AML-193 (cell line): ENCODE measurements at places on chromosomes 7 and 10.

- no peak for DNase-seq
Measured at GRCh38 chr7:50431722-50432305, 18.3 kb downstream of the FIGNL1 start.

- DNase-seq, result no peak
Measured at GRCh38 chr10:102988404-102989314, 70.6 kb downstream of the CNNM2 start.

DNA sequence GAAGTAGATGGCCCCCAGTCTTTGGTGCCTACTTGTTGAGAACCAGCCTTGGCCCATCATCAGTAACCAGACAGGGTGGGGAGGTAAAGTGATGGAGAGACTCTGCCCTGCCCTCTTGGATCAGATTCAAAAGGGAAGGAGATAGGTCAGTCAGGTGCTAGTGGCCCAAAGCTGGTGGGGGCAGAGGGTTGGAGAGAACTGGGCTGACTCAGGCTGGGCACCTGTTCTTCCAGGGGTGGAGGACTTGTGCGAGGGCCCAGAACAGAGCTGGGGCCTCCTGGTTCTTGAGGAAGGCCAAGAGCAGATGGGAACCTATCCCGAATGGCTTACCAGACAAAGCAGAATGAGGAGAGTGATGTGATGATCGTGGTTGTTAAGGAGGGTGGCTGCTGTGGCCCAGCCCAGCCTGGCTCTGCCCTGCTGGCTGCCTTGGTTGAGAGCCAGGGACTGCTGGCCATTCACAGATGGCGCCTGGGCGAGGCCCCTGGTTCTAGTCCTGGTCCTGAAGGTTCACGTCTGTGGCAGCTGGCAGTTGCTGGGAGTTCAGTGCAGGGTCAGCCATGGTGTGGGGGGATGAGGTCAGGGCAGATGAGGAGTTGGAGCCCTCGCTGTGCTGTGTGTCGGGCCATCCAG is 36.6 kb downstream of the PALD1 start:
- DNase-seq, result no peak

DNA sequence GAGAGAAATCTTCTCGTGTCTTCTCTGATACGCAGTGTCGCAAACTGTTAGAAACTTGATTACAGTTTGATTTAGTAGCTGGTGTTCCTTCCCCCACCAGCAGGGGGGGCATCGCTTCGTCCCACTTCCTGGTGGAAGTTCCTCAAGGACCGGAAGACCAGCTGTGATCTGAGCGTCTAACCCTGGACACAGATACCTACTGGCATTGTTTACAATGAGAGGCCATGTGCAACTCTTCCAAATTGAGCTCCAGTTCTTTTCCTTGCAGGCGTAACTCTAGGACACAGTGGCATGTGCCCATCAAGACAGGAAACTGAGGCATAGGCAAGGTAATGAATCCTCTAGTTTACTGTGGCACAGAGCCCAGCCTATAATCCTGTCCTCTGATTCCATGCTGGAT is 219.0 kb downstream of the CCDC3 start:
- no peak for DNase-seq

GRCh38 chr10:36042135-36042534 is 400.0 kb upstream of the FZD8 start:
- no peak for DNase-seq

DNA sequence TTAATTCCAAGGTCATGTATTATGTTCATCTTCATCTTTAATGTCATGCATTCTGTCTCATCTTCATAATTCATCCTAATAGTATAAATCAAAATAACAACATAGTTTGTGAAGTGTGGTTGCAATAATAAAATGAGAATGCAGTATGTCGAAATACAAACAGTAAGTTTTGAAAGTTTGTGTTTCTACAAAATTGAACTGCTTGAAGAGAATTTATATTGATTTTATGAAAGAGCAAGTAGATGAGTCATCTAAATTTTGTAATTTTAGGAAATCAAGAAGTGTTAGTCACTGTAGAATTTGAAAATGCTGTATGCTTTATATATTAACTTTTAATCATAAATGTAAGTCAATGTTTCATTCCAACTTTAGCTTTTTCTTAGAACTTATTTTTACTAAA is 190.5 kb upstream of the PPP1R3A start:
- DNase-seq, result peak; percentile 1

DNA sequence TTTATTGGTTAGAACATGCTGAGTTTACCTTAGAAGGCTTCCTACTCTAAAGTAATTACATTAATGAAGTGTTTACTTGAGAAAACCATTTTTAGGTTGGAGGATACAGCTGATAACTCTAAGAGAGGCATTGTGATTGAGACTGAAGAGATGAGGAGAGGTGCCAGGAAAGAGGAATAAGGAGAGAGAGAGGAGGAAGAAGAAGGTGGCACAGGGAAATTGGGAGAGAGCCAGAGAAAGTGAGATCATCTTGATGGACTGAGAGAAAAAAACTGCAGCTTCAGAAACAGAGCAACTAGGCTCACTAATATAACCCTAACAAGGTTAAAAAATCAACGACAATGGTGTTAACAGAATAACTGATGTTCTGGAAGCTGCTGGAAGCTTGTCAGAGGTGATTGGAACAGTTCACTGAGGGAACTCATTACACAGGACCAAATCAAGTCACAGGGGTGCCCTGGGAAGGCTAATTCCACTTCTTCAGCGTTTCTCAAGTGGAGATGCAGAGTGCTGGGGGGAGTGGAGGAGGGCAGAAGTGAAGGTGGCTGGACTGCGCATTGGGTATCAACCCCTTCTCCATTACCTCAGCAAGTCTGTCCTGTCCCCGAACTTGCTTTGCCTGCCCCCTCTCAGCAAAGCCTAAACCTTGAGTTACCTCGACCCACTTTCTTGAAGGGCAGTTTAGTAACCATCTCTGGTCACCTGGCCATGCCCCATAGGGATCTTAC is 6.9 kb upstream of the SORBS1 start:
- no peak for DNase-seq

- DNase-seq, result no peak
Measured at GRCh38 chr7:147196481-147196880, 1079.9 kb downstream of the CNTNAP2 start.

DNA sequence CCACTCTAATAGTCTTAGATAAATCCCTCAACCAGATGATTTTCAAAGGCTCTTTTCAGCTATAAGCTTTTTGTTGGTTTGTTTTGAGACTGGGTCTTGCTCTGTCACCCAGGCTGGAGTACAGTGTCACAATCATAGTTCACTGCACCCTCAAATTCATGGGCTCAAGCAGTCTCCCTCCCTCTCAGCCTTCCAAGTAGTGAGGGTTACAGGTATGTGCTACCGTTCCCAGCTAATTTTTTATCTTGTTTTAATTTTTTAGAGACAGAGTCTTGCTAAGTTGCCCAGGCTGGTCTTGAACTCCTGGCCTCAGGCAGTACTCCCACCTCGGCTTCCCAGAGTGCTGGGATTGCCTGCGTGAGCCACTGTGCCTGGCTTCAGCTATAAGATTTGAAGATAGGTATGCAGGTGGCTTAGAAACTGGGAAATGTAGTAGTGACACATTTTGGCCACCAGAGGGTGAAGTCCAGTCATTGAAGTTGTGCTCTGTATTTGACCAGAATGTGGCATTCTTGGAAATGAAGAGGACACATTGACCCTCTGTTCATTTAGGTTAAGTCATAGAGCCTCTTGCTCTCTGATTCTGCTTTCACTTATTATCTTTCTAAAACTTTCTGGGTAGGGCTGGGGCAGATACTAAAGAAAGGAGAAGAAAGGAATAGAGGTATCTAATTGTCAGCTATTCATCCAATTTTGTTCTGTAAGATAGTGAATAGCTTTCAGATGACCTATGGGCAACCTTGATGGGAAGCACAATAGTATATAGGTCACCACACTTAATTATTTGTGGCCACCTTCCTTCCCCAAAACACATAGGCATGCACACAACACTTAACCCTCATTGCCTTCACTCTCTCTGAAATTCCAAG is 36.0 kb downstream of the R3HCC1L start:
- DNase-seq, result peak; percentile 43

DNA sequence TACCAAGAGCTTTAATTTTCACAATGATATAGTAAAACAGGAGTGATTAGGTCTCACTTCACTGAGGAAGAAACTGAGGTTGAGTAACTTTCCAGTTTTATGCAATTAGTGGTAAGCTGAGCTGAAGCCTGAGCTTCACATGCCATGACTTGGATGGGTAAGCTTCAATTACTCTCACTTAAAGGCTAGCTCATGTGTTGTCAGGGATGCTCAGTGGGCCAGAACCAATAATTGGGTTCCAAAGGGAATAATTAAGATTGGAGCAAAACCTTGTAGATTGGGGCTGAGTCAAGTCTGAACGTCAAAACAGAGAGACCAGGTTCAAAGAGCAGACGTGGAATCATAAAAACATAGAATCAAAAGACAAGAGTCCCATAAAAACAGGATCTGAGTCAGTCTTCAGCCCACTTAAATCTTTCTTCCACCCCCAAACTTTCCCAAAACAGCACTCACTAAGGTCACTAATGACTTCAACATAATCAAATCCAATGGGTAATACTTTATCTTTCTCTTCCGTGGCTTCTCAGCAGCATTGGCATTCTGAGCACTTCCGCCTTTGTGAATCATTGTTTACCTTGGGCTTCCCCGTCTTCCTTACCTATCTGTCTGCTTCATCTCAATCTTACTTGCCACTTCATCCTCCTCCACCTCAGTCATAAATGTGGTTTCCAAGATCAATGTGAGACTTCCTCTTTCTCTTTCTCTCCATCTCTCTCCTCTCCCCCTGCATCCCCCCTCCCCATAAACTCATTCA is 23.0 kb upstream of the EGFR start:
- DNase-seq, result no peak

- DNase-seq, result no peak
Measured at GRCh38 chr10:48707472-48707871, 22.8 kb downstream of the WDFY4 start.

GRCh38 chr7:42946627-42946950 is 14.4 kb downstream of the MRPL32 start:
- DNase-seq, result no peak

DNA sequence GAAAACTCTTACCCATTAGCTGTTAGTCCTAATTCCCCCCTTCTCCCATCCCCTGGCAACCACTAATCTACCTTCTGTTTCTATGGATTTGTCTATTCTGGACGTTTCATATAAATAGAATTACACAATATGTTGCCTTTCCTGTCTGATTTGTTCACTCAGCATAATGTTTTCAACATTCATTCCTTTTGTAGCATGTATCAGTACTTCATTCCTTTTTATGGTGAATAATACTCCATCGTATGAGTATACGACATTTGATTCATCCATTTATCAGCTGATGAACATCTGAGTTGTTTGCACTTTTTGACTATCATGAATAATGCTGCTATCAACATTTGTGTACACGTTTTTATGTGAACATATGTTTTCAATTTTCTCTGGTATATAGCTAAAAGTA is 4.4 kb upstream of the FRAT1 start:
- DNase-seq, result peak; percentile 4

DNA sequence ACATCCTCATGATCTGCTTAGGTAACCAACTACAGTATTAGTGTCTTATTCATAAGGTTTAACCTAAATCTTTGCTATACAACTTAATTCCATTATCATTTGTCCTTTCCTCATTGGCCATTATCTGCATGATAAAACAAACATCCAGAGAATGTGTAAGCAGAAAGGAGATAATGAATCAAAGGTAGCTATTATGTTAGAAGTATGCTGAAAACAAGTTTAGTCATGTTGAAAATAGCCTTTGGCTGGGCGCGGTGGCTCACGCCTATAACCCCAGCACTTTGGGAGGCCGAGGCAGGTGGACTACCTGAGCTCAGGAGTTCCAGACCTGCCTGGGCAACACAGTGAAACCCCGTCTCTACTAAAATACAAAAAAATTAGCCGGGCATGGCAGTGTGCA is 78.2 kb downstream of the NT5C2 start:
- no peak for DNase-seq

DNA sequence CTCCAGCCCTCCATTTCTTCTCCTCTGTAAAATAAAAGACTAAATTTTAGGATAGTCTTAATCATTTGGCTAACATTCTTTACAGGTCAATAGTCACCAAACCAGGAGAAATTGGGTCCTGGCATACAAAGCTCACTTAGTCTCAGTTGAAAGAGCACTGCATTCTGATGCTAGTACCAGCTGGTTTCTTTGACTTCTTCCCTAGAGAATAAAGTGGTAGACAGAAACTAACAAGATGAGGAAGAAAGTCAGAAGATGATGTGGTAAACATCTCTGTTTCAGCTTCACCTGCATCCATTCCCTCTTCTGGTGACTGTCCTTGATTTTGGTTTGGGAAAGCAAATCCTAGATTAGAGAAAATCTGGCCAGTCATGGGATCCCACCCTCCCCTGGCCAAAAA is 37.2 kb downstream of the NKX2-3 start:
- DNase-seq, result no peak

DNA sequence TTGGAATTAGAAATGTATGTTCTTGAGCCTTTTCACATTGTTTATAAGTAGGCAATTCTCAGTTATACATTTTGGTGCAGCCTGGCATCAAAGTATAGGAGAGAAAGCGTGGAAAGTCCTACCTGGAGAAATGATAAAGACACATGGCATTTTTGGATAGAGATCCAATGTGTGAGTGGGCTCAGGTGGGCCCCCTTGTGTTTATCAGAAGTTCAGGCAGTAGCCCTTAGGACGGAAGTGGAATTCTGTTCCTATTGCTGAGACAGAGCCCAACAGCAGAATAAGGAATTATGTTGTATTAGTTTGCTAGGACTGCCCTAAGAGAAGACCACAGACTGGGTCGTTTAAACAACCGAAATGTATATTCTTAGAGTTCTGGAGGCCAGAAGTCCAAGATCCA is 85.2 kb upstream of the AMPH start:
- no peak for DNase-seq

DNA sequence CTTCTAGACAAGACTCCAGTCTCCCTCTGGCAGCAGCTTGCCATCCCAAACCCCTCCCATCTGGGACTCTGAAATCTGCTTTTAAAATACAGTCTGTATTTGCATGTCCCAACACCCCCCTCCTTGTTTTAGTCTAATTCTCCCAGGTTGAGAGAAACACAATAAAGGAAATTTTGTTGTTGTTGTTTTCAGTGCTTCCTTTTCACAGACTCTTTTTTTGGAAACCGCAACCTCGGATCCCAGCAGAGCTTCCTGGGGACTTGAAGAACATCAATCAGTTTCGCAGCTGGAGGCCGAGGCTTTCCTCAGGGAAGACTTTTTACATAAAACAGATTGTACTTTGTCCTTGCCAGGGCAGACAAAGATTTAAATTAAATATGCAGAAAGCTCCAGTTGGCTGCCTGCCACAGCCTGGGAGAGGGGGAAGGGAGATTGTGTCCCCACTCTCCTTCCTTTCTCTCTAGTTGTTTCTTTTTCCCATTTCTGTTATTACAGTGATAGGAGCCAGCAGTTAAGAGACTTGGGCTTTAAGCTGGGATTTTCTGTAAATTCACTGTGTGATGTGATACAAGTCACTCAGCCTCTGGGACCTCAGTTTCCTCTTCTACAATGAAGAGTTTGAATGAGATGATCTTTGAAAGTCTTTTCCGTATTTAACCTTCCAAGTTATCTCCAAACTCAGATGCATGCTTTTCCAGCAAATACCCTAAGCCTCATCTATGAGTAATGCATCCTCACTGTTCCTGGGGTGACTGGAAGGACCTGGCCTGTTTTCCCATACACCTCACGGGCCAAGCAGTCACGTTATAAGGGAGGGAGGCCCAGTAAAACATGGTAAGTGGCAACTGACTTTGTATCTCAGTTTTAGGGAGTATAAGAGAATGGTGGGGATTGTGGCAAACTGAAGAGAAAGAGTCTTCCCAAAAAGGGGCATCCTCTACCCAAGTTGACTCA is 192.3 kb downstream of the REEP3 start:
- DNase-seq, result no peak

- DNase-seq, result no peak
Measured at GRCh38 chr10:78563314-78563713, 505.5 kb upstream of the ZMIZ1 start.
